ENCODE measurements at places on chromosomes 5 and 9.

DNA sequence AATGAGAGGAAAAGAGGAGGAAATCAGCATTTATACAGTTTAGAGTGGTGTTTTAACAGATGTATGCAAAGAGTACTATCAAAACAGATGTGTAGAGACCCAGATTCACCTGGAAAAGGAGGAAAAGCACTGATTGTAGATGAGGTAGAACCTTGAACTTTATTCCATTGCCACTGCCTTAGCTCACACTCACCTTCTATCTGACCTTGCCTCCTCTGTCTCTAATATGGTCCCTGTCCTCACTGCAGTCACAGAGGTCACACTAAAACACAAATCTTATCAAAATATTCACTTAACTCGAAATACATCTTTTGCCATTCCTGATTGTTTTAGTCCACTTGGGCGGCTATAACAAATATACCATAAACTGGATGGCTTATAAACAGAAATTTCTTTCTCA, 7.0 kb downstream of the GIN1 start:
- no peak for DNase-seq

DNA sequence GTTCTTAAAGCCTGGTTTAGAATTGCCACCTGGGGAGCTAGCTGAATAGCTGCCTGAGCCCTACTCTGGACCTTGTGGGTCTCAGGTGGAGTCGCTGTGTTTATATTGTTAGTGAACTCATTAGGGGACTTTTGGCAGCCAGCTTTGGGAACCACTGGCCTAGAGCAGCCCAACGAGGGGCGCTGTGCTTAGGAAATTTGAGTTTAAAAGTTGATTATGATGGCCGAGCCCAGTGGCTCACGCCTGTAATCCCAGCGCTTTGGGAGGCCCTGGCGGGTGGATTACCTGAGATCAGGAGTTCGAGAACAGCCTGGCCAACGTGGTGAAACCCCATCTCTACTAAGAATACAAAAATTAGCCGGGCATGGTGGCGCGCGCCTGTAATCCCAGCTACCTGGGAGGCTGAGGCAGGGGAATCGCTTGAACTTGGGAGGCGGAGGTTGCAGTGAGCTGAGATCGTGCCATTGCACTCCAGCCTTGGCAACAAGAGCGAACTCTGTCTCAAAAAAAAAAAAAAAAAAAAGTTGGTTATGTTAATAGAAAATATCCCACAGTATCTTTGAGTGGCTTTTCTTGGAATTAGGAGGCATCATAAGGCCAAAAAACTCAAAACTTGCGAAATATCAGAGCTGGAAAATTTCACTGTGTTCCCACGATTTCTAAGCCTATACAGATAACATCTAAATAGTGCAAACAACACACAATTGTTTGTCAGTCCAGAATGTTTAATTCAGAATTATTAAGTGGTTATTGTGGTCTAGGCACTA, 809 bp downstream of the MCCC2 start:
- DNase-seq = no peak

- no peak for DNase-seq
Observed at GRCh38 chr5:165928971-165929370, 2362.5 kb upstream of the WWC1 start.

- no peak for DNase-seq
Observed at GRCh38 chr9:85163415-85163814, 493.9 kb downstream of the NTRK2 start.

GRCh38 chr5:122653087-122654017, 121.5 kb upstream of the SNX2 start:
- DNase-seq = no peak

GRCh38 chr9:35905912-35906679, at the start of gene HRCT1:
TSS of gene HRCT1 (plus strand) at chr9:35906202. CDS start at chr9:35906288, 86 bp downstream.
- peak; percentile 93 for DNase-seq

DNA sequence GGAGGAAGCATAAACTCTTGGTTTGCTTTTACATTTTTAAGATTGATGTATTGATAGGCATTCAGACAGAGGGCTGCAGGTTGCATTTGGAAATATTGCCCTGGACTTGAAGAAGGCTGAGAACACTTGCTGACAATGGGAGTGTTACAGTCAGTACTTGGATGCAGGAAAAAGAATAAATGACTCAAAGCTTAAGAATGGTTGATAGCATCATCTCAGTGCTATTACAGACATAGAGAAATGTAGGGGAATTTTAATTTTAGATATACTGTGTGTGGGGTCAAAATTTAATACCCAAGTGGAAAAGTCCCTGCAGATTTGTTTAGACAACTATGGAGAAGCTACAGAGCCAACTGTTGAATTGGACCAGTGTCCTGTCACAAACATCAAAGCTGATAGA, 101.1 kb downstream of the ISL1 start:
- DNase-seq = no peak
